ENCODE measurements at places on chromosomes 13 and 19.

DNA sequence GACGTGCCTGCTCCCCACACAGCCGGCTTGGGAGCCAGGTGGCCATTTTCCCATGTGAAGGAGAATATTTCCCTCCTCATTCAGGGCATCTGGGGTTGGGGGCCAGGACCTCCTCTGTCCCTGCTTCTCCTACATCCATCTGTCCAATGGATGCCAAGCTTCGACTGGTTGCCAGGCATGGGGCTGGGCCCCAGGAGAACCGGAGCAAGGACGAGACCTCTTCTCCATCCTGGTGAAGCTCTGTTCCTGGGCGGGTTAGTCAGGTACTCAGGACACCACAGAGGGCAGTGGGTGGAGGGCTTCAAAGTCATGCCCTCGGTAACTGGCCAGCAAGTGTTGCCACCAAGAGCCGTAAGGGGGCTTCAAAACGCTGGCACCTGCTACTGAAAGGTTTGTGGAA, 22.3 kb upstream of the SLC15A1 start:
- DNase-seq = no peak

DNA sequence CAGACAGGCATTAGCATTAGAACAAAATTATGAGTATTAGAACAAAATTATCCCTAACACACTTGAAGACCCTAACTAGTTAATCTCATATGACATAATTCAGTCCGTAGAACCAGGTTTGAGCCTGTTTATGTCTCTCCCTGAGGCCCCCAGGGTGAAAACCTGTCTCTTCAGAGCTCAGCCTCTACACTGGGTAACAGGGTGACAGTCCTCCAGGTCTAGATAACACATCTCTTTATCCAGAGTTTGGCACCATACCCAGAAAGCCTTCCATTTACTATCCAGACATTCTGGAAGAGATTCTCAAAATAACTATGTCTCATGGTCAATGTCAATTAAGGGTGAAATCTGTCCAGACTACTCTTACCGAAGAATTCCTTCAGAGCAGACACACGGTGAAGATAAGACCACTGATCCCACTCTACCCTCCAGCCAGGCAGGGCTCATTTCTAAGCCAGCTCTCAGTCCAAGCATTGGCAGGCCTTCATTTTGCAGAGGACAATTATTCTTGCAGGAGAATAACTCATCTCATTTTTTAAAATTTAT, 1195.3 kb downstream of the EFNB2 start:
- DNase-seq = no peak

- DNase-seq = peak; percentile 94
Measured at GRCh38 chr19:41218615-41219507, at the start of gene AXL. Gene AXL, plus strand, starts transcription at chr19:41219223. Its CDS starts 170 bp downstream, at chr19:41219393.

DNA sequence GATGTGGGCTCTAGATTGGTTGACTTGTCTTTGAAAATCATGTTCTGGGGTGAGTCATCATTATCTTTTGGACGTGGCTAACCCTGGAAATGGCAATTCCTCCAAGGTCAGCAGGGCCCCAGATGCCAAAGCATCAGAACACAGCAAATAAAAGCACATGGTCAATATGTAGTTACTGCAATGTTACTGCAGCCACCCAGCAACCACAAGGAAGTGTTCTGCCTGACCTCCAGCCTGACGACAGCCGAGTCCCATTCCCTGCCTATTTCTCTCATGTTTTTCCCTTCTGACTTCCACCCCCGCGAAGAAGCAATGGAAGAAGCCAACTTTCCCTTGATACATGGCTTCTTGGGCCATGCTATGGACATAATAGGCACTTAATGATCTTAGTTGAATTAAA, 577.9 kb downstream of the IRS2 start:
- DNase-seq = no peak

GRCh38 chr19:30854661-30855060, 482.5 kb downstream of the ZNF536 start:
- no peak for DNase-seq

- no peak for DNase-seq
Measured at GRCh38 chr19:29695765-29696564, 19.1 kb downstream of the C19orf12 start.

DNA sequence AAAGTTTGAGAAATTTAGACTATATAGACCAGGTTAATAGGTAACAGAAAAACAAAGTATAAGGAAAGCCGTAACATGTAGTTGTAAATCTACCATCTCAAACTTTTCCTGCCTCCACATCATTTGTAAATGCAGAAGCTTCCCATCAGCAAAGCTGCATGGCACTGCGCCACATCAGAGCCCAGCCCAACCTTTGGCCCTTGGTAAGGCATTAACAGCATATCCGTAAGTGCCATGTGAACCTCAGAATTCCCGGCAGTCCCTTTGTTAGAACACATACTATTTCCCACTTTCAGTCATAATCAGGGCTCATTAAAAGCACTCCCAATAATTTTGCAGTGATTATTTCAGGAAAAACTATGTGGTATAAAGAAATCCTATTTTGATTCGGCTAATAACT, 51.6 kb downstream of the MPHOSPH8 start:
- DNase-seq = no peak

DNA sequence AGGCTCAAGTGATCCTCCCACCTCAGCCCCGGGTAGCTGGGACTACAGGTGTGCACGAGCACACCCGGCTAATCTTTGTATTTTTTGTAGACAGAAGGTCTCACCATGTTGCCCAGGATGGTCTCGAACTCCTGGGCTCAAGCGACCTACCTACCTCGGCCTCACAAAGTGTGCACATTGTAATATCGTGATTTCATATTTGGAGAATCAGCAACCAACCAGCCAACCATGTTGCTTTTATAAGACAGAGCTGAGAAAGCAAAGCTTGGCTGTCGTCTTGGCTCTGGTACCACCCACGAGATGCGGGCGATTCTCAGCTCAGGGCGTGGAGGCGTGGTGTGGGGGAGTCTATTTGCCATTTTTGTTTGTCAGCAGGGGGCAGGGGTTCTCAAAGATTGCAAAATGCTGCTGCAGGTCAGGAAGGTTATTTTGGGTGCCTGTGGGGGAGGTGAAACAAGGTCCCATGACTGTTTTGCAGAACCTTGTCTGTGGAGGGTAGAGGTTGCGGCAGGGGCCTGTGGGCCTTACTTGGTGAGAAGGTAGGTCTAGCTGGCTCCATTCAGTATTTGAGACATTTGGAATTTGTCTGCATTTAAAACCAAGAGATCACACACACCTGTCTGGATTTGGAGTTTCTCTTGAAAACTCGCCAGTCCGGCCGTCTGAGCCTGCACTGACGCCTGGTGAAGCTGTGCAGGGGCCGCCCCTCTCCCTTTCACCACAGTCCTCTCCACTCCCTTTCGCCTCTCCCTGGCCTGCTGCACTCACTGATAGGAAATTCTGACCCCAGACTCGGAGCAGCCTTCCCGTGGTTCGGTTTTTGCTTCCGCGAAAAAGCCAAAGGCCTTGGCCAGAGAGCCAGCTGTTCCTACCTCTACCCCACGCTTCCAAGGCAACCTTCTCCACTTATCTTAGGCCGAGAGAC, 15.4 kb downstream of the TNFAIP8L1 start:
- no peak for DNase-seq

GRCh38 chr13:76319921-76320320, 566.3 kb downstream of the KCTD12 start:
- no peak for DNase-seq

DNA sequence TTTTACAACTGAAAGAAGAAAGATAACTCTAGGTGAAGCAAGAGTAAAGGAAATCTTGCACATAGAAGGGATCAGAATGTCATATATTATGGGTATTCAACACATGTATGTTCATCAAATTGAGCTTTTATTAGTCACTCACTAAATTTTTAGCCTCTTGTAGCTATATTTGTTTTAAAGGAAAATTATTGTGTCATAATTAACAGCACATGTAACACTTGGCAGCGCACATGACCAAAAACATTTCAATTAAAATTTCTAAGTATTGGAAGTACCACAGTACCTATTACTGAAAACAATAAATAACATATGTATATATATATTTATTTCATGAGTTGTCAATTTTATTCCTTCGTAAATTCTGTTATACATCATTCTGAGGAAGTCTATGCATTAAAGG, 2800.4 kb downstream of the PCDH9 start:
- DNase-seq = no peak

- DNase-seq = no peak
Measured at GRCh38 chr13:100836711-100837110, 162.1 kb upstream of the TMTC4 start.

DNA sequence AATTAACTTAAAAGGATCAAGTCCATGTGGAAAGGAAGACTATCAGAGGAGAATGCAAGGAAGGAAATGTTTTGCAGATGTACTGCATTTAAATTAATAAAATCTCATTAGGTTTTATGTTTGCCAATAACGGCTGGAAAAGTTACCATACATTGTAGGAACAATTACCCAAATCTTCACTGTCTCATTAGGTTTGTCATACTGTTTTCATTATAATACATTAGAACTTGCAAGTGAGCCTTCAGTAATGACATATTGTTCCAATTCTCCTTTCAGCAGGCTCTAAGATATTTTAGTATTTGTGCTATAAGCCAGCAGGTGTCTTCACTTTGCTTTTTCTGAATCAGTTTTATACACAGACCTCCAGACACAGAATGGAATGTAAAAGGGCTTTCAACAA, 661.6 kb upstream of the KLHL1 start:
- DNase-seq = no peak

DNA sequence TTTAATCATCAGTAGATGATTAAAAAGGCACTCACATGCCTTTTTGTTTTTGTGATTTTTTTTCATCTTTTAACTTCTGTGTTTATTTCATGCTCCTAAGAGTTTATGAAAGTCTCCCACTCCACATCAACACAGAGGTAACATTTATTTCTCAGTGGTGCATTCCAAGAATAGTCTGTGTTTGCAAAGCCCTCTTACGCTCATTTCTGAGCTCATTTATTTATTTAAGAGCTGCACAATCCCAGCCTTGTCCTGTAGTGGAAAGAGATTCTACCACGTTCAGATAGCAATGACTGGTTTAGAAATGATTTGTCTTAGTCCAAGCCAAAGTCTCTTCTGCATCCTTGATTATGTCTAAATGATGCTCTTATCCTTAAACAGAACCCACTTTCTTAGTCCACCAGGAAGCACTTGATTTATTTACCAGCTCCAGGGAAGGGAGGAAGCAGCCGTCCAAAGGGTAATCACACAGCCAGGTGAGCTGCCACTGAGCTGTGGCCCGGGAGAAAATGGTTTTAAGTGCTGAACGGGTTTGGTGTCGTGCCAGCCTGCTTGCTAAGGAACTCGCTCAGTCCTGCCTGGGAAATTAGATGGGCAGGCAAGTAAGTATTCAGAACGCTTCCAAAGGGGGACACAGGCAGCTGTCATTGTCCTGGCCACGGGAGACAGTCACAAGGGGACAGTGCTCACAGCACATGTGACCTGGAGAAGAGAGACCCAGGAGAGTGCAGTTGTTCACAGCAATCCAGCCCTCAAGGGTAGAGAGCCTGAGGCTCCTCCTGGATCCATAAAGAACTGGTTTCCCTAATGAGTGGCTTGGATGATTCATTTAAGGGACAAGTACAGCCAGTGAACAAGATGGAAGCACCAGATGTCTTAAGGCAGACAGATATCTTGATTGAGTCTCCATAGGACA, 131.8 kb upstream of the WASF3 start:
- no peak for DNase-seq

- DNase-seq = no peak
Measured at GRCh38 chr13:99653526-99653925, 152.3 kb downstream of the TM9SF2 start.

DNA sequence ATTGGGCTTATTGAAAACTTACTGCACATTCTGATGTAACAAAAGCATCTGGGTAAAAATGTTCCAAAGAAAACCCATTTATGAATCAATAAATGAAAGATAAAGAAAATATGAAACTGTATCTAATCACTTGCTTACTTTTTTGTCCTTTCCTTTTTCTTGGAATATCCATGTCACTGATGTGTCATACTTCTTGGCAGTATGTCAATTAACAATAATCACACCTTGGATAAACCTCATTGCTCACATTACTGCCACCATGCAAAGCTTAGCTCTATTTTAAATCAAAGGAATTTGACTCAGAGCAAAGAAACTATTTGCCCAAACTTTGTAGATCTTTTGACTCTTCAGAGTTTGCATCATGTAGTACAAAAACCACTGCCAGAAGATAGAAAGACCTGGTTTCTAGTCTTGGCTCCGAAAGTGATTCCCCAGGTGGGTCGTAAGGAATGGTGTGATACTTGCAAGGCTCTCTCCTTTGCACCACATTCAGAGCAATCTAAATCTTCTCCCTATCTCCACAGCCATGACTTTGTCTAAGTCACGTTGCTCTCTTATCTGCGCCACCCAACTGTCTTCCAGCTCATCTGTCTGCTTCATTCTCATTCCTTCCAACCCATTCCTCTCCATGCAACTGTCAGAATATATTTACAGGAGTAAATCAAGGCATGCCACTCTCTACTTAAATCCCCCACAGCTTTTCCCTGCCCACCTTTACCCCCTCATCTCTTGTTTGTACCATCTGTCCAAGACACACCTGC, 311.9 kb downstream of the COG6 start:
- no peak for DNase-seq

GRCh38 chr19:35963514-35963913, 27.3 kb downstream of the LRFN3 start:
- peak; percentile 62 for DNase-seq

GRCh38 chr13:101520672-101521071, 68.2 kb downstream of the ITGBL1 start:
- DNase-seq = no peak

DNA sequence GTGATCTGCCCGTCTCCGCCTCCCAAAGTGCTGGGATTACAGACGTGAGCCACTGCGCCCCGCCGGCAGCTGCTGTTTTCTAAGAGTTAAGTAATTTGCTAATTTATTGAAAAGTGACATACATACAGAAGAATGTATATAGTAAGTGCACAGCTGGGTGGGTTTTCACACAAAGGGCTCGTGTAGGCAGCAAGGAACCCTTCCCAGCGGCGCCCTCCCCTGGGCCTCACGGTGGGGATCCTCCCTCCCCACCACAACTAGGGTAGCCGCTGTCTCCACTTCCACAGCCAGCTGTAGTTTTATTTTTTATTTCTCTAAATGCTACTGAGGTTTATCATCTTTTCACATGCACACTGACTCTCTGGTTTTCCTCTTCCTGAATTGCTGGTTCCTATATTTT, 64.9 kb downstream of the CRYL1 start:
- DNase-seq = no peak

DNA sequence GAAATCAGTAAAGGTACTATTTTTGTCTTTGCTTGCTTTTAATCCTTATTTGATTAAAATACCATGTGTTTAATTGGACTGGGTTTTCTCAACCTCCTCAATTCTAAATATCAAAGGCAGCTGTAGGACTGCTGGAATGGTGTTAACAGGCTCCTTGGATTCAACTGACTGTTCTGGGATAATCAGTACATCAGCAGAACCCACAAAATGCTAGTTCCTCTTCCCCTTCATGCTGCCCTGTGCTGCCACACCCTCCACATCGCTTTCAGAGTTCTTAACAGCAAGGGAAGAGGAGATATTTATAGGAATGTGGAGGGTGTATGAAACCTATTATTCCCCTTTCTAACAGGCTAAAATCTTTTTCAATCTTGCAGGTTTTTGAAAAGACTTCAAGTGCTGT, 82.4 kb downstream of the KCTD12 start:
- no peak for DNase-seq

GRCh38 chr13:83086948-83087347, 795.3 kb downstream of the SLITRK1 start:
- DNase-seq = no peak

- DNase-seq = no peak
Measured at GRCh38 chr13:91632086-91632485, 233.7 kb downstream of the GPC5 start.

- DNase-seq = no peak
Measured at GRCh38 chr13:65725006-65725405, 1505.1 kb downstream of the PCDH9 start.

- no peak for DNase-seq
Measured at GRCh38 chr19:6354098-6354674, 7.1 kb upstream of the CLPP start.
